ENCODE measurements at places on chromosomes 13 and 19.

DNA sequence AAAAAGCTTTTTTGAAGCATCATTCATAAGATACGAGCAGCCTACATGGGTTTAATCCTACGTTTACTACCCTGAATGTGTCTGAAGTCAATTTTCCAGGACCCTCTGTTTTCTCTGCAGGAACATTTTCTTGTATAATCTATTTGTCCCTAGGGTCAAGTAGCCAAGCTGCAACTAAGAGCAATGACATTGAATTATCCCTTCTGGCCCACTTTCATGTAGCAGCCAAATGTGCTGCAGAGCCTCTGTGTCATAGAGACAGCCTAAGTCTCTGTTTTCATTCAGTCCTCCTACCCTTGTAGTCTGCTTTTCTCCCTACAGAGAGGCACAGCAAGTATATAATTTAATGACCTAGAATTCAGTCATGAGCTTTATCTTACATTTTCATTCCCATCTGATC is 82.1 kb downstream of the ZAR1L start:
- H3K4me3 ChIP-seq: no peak overlapping the region
- H3K4me1 ChIP-seq: no peaks in the 10 kb centered on the region
- no peak overlapping the region for H3K27ac ChIP-seq
- no peaks in the 10 kb centered on the region for H3K36me3 ChIP-seq
- no peak for DNase-seq

DNA sequence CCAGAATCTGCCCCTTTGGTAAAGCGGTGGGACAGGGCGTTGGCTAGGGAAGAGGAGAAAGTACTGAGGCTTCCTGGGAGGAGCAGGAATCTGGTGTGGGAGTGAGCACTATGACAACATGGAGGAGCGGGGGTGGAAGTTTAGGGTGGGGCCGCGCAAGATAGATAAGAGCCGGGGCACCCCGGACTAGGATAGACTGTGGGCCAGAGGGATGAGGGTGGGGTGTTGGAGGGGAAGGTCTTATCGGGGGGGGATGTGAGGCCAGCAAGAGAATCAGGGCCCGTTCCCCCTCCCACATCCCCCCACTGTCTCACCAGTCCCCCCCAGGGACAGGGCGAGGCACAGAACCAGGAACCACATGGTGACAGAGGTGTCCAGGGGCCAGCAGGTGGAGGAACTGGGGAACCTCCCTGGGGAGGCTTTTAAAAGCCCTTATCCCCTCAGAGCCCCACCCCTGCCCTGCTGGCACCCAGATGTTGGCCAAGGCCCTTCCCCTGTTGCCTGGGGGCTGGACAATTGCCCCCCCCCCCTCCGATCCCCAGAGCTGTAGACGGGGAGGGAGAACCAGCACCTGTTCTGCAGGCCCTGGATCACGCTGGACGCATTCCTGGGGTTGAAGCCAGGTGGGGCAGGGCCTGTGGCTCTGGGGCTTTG is at the start of gene KLK1:
Gene KLK1 (minus strand): TSS at position 399 of the 654 bp plus-strand sequence. CDS start 39 bp downstream, at position 360.
- peaks cover 76% of the 10 kb centered on the region for H3K27me3 ChIP-seq
- DNase-seq: no peak
- H3K4me1 ChIP-seq: no peaks in the 10 kb centered on the region
- no peak within 1 kb of the TSS for H3K4me3 ChIP-seq
- no peaks in the 10 kb centered on the region for H3K36me3 ChIP-seq
- no peak within 1 kb of the TSS for H3K27ac ChIP-seq

DNA sequence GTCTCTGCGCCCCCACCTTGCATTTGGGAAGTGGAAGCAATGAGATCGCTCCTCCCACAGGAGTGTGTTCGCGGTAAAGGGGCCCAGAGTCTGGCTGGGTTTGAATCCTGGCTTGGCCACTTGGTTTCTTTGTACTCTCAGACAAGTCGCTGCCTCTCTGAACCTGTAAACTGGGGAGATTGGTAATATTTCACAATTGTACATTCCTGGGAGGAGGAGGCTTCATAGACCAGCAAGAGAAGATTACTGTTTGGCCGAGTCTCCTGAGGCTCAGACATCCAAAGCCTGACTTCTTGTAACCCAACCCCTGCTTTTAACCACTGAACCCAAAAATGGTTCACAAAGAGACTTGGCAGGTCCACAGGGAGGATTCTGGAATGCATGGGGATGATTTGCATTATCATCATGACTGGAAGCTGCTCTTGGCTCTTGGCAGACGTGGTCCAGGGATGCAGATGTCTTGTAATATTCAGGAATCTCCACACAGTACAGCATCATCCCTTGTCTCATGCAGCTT is 13.6 kb upstream of the STRN4 start:
- H3K4me1 ChIP-seq: no peaks in the 10 kb centered on the region
- H3K27ac ChIP-seq: no peak overlapping the region
- H3K27me3 ChIP-seq: no peaks in the 10 kb centered on the region
- H3K36me3 ChIP-seq: no peaks in the 10 kb centered on the region
- DNase-seq: no peak
- no peak overlapping the region for H3K4me3 ChIP-seq

DNA sequence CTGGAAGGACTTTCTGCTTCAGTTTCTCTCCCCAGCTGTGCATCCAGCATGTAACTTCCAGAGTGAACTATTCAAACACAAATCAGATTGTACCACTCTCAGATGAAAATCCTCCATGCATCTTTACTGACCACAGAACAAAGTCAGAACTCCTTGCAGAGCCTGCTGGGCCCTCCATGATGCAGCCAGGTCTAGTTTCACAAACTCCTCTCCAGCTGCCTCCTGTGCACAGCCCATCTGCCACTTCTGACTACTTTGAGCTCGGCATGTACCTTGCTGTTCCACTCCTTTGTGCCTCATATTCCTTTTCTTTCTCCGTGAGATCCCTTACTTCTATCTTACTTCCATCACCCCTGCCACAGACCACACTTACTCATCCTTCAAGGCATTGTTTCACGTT is 31.4 kb downstream of the NALCN start:
- DNase-seq: no peak
- H3K4me1 ChIP-seq: no peaks in the 10 kb centered on the region
- no peaks in the 10 kb centered on the region for H3K36me3 ChIP-seq
- no peak overlapping the region for H3K27ac ChIP-seq
- no peak overlapping the region for H3K4me3 ChIP-seq

GRCh38 chr13:36746051-36746450 is 72.2 kb downstream of the SERTM1 start:
- no peak overlapping the region for H3K27ac ChIP-seq
- no peak for DNase-seq
- H3K27me3 ChIP-seq: no peaks in the 10 kb centered on the region
- H3K36me3 ChIP-seq: no peaks in the 10 kb centered on the region
- no peak overlapping the region for H3K4me3 ChIP-seq
